ENCODE measurements at places on chromosomes 5 and 9.

DNA sequence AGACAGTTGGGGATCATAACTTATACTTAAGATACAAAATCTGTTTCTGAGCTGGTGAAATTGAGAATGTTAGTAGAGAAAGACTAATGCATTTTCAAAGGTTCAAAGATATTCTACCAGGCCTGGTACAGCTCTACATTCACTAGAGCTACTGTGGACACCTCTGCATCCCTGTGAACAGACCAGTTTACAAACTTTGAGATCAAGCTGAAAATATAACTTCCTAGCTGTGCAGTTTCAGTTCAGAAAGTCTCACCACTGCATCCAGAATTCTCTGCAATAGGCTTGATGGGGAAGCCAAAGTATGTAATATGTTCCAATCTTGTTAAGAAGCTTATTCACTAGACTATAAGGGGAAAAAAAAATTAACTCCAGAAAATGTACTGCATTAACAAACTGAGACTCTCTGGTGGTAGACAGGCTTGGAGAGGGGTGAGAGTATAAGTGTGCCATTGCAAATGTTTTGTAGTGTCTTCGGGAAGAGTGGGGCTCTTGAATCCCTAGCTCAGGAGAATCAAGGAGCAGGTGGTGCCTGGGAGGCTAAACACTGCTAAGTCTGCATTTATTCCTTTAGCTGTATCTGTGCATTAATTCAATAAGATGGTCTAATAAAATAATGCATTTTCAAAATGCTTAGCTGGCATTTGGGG, 671.9 kb downstream of the NR2F1-AS1 start:
- no peak for DNase-seq

- DNase-seq, result no peak
Measured at GRCh38 chr9:136141682-136142413, 23.2 kb upstream of the TMEM250 start.

DNA sequence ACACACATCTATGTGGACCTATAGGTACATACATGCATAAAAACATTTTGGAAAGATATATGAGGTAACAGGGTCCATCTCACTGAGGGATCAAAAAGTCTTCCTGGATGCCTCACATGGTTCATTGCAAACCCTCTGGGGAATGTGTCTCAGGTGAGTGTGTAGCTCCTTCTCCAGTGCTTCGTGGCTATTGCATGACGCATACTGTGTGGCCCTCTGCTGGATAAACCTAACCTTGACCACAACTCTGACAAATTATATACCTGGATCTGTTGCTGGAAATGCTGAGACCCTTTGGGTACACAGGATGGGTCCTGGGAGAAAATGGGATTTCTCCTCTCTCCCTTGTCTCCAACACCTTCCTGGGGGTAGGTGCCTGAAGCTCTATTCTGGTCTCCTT, 91.9 kb downstream of the JAKMIP2 start:
- no peak for DNase-seq

DNA sequence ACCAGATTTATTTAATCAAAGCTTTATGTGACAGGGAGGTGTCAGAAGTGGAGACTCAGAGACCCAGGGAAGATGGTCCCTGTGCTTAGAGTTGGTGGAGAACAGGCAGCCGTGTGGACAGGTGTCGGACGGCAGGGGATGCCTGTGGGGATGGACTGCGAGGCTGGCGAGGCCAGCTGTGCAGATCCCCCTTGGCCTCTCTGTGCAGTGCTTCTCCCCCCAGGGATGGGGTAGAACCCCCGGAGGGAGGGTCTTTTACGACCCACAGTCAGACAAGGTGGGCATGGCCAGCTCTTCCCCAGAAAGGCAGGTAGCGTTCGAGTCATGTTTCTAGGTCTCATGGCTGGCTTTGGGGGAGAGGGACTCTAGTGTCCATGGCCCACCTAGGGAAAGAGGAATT, 4.7 kb upstream of the SLC2A6 start:
- DNase-seq, result no peak

DNA sequence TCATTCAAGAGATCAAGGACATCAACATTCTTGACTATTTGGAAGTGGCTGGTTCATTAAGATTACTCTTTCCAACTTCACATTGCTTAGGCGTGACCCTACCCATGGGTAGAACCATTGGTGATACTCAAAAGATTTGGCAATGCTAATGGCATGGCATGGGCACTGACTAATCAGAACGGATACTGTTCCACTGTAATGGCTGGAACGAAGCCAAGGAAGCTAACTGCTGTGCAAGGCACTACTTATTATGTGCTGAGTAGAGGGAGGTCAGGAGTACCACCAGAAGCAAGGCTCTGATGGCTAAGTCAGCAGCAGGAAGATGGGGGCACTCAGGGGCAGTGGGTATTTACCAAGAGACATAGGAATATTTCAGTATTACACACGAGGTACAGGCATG, 31.9 kb downstream of the GNA14 start:
- no peak for DNase-seq

DNA sequence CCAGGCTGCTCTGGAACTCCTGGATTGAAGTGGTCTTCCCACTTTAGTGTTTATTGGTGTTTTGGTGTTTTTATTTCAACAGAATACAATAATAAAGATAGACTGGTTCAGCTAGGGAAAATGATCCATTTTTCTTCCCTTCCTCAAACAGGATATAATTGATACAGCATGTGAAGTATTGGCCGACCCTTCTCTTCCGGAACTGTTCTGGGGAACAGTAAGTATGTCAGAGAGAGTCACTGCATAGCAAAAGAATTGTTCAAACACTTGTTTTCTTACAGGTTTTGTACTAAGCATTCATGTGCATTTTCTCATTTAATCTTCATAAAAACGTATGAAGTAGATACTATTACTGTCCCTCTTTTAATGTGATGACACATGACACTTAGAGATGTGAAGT, 31.6 kb downstream of the NUP188 start:
- no peak for DNase-seq

- no peak for DNase-seq
Measured at GRCh38 chr9:83708515-83709158, 879 bp upstream of the UBQLN1 start.

DNA sequence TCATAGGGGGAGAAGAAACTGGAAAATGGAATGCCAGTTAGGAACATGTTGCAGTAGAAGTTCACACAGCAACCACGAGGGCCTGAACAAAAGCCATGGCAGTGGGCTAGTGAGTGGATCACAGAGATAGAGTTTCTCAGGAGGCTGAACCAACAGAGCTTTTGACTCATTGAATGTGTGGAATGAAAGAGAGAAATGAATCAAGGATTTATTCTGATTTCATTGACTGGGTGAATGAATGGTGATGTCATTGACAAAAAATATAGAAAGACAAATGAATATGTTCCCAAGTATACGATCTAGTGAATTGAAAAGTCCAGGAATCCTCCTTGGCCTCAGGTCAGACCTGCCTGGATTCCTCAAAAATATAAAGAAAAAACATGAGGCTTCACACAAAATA, 99.2 kb downstream of the ZNF462 start:
- no peak for DNase-seq

DNA sequence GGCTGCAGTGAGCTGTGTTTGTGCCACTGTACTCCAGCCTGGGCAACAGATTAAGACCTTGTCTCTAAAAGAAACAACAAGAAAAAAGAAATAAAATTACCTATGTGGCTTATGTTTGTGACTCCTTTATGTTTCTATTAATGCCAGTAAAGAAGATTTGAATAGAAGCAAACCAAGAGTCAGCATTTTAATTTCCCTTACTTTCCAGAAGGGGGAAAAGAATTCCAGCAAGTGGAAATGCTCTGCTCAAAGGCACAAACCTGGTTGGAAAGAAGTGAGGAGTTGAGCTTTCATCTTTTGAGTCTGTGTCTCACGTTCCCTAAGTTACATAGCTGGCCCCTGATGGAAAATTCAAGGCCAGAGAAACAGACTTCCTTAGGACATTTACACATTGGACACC, 23.6 kb upstream of the ELL2 start:
- DNase-seq, result no peak

- DNase-seq, result no peak
Measured at GRCh38 chr5:1089146-1089545, 22.7 kb downstream of the SLC12A7 start.

Measured in urinary bladder (tissue), 4 donors.